ENCODE measurements at places on chromosomes 7 and 10.

- DNase-seq: no peak
These were observed 310.6 kb downstream of the HDAC9 start for GRCh38 chr7:18806177-18806576.

- DNase-seq: no peak
These were observed 6.3 kb downstream of the LIPJ start for GRCh38 chr10:88592906-88593305.

GRCh38 chr7:158782761-158783401 lies 46.4 kb downstream of the ESYT2 start:
- DNase-seq: no peak

DNA sequence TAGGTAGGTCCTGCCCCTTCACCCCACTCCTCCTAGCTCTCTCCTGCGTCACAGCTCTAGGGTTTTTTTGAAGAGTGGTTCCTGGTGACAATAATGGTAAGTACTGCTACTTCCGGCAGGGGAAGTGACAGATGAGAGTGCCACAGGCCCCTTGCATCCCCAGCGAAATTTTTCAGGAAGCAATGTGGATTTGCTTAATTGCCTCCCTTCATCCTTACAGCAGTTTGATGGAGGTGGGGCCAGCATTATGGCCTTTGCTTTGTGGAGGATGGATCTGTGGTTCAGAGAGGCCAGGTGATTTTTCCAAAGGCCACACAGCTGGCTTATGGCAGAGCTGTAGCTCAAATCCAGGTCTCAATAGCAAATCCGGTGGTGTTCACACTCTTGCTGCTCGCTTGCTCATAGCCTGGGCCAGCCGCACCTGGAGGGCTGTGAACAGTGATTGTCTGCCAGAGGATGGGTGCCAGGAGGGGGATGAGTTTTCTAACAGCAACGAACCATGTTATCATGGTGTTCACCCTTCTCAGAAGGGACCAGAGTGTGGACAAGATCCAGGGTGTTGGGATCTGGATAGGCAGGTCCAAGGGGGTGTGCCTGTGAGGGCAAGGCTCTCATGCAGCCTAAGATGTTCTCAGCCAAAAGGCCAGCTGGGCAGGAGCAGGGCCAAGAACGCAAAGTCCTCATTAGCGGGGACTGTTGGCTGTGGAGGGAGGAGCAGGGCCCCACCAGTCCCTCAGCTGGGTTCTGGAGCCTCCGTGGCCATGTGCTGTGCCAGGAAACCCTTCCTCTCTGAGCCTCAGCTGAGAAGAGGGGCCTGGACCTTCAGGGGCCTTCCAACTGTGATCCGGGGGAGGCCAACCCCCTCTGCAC lies 89.0 kb downstream of the EMX2 start:
- DNase-seq: no peak

- no peak for DNase-seq
These were observed 16.6 kb downstream of the TAS2R40 start for GRCh38 chr7:143238289-143238980.

GRCh38 chr10:21417172-21417712 lies 108.2 kb downstream of the SKIDA1 start:
- DNase-seq: no peak

DNA sequence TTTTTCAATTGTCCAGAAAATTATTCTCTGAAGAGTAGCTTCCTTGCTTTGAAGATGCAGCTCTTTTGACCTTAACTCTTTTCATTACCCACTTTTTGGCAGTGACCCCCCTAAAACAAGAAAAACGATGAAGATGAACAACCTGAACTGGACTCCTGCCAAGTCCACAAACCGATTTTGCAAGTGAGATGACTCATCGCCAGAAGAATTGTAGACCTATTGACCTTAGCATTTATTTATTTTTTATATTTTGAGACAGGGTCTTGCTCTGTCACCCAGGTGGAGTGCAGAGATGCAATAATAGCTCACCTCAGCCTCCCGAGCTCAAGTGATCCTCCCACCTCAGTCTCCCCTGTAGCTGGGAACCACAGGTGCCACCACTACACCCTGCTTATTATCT lies 859.2 kb downstream of the GATA3 start:
- no peak for DNase-seq

DNA sequence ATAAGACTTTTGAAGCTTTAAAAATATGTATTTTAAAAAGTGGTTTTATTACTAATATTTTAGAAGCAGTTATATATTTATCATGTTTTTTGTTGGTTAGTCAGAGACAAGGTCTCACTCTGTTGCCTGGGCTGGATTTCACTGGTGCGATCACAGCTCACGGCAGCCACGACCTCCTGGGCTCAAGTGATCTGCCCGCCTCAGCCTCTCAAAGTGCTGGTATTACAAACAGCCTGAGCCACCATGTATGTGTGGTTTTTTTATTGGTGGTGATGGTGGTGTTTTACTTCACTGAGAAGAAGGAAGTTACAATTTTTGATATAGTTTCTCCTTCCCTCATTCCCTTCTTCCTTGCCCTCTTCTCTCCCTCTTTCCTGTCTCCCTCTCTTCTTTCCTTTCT lies 13.4 kb downstream of the NHLRC2 start:
- no peak for DNase-seq

DNA sequence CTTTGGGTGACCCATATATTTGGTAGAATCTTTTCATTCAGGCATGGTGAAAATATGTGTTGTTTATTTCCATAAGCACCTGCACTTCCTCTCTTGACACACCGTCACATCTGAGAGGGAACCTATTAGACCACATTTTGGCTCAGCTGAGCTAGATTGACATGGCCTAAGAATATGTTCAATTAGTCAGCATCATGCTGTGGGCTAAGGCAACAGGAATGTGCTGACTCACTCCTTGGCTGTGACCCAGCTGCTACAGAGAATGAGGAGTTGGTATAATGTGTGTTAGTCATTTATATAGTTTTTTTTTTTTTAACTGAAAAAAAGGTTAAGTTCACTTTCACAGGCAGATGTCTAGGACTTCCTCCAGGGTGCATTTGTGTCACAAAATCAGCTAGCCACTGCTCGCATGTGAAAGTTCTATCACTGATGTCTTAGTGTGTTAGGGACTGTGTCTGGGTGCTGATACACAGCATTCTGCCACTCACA lies 180.6 kb downstream of the SEMA3E start:
- DNase-seq: no peak

DNA sequence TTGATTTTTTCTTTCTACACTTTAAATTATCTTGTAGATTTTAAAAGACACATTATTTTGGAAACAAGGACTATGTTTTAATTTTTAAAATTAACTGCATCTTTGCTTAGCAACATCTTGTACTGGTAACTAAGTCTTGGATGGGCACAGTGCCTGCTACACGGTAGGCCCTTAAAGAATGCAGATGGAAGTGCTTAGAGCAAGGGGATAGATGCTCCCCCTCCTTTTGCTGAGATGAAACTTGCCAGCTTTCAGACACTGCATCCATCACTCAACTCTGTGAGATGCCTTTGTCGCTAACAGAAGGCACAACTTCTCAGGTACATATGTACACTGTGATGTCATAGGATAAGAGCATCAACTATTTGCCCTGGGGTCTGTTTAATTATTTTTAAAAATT lies 103.9 kb downstream of the LRRC18 start:
- DNase-seq: no peak

DNA sequence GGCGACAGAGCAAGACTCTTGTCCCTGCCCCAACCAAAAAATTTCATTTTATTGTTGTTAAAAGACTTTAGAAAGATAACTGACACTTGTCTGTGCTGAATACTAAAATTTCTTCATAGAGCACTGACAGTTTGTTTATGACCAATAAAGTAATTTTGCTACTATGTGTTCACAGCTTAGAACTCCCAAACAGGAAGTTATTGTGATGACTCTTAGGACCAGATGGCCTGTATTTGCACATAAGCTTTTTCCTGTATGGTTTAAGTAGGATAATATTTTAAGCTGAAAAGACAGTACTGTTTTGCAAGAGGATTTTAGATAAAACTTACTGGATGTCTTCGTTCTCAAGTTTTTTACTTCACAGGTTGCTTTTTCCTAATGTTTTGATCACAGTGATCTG lies 80.7 kb downstream of the MMRN2 start:
- no peak for DNase-seq

GRCh38 chr7:20172736-20173334 lies 44.3 kb downstream of the MACC1 start:
- no peak for DNase-seq

GRCh38 chr7:135517060-135517459 lies 7.2 kb upstream of the CNOT4 start:
- DNase-seq: no peak

DNA sequence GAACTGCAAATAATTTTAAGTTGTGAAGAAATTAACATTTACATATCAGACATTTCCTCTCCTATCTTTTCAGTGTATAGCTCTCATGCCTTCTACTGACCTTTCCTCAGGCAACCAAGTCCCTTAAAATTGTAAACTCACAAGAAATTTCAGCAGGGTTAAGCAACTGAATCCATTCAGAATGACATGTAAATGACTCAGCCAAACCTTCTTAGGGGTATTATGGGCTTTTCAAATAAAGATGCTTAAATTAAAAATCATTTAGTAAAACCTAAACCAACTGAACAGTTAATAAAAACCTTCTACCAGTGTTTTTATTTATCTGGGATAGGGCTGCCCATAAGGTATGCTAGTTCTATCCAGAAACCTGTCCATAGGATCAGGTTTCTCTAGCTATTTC lies 20.7 kb downstream of the WAPL start:
- no peak for DNase-seq

DNA sequence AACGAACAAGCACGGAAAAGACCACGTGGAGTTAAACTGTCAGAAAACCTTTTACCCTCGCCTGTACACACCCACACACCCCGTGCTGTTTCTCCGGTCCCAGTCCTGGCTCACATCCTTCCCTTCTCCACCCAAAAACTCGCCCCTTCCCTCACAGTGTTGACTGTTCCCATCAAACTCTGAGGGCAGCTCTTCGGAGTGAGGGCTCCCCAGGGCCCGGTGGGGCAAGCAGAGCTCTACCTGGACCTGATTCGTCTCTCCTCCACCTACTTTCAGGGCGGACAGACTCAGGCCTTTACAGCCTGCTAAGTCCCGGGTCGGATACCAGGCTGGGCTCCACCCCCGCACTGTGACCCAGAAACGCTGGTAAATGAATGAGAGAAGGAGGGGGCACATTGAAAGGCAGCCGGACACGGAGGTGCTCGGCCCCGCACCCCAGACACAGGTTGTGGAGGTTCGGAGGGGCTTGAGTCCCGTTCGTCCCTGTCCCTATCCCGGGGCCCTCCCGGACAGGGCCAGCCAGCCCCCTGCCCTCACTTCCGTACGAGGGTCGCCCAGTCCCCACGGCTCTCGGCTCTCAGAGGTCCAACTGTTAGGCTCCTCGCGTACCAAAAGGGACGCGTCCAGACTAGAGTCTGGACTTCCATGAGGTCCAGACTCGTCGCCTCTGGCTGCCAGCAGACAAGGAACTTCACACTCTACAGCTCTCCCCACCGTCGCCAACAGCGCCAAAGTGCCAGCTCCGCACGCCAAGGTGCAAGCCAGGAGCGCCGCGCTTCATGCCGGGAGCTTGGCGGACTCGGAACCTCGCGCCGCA lies 31.7 kb upstream of the ASL start:
- peak; percentile 17 for DNase-seq

GRCh38 chr7:120806669-120807068 lies 51.3 kb downstream of the TSPAN12 start:
- DNase-seq: no peak

- no peak for DNase-seq
These were observed 639 bp upstream of the TFAM start for GRCh38 chr10:58384544-58384998.

GRCh38 chr7:152544971-152545619 lies 109.3 kb upstream of the KMT2C start:
- DNase-seq: no peak

- DNase-seq: no peak
These were observed 31.9 kb downstream of the LDB3 start for GRCh38 chr10:86699991-86700840.

DNA sequence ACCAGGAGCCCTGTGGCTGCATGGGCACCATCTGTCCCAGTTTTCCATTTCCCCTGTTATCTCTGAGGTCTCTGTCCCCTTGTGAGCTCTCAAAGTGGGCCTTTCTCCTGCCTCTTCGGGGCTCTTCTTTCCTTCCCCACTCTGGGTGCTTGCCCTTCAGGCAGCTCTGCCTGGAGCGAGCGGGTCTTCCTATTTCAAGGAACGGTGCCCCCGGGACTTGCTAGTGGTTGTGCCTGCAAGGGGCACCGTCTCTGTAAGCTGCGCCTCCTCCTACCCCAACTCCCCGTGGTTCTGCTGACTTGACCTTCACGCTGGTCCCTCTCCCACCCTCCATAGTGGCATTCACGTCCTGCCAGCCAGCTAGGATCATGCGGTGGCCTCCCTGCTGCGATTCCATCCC lies 110.1 kb downstream of the DOCK1 start:
- no peak for DNase-seq

- no peak for DNase-seq
These were observed 18.3 kb downstream of the CYP26A1 start for GRCh38 chr10:93091960-93092359.

DNA sequence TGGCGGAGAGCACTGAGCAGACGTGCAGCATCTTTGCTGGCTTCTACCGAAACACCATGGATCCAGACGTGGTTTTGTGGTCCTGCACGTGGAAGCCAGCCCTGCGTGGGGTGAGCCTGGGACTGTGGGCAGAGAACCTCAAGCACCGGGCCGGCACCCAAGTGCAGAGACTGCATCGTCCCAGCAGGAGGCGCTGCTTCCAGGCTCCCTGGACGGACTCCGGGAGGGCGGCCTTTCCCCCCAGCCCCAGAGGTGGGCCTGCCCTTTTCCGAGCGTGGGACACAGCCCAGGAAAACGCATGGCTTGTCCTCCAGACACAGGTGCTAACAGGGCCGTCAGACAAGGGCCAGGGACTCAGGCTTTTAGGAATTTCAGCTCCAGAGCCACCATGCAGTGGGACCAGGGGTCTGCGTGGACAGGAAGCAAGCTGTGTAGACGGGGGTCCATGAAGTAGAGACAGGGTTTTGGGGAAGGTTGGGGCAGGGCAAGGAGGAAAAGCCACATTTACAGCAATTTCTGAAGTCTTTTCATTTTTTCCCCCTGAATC lies 303.9 kb downstream of the WDR37 start:
- no peak for DNase-seq

- DNase-seq: no peak
These were observed 73.2 kb upstream of the PDK4 start for GRCh38 chr7:95669513-95669912.
